Hematopoietic multipotent progenitor cell (in vitro differentiated cells): ENCODE measurements at places on chromosomes 11 and 22. TPM values are rescaled to one million over a fixed set of nuclear protein-coding genes. Genes with fewer than 3 reads are reported as not detected.

DNA sequence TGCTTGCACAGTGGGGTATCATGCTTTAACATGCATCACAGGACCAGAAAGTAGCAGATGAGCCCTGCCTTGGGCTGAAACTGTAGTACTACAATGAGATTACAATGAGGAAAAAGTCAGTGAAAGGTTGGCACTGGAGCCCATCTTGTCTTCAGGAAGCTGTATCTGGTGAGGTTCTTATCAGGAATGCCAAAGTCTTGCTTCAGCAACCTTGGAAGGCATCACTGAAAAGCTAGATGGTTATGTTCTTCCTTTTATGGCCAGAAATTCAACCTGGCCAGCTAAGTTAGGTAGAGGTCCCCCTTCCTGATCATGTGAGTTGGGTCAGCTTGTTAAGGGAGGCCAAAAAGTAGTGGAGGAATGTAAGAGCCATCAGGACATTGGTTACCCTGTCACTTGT, 254.0 kb upstream of the FAT3 start:
- no peak for DNase-seq

DNA sequence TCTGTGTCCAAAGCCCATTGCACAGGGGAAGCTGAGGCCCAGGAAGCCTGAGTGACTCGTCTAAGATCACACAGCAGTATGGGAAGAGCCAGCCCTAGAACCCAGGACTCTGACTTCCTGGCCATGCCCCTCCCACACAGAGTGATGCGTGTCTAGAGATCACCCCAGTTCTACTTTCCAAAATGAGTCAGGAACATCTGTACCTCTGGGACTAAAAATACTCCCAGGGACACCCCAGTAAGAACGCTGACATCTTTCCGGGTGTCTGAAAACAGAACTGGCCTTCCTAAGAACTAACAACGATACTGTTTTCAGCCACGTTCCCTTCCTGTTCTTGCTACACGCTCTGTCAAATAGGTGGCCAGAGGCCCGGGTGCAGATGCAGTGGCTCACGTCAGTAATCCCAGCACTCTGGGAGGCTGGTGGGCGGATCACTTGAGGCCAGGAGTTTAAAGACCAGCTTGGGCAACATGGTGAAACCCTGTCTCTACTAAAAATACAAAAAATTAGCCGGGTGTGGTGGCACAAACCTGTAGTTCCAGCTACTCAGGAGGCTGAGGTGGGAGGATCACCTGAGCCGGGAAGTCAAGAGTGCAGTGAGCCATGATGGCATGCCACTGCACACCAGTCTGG, 21.7 kb upstream of the PDGFB start:
- DNase-seq = no peak

DNA sequence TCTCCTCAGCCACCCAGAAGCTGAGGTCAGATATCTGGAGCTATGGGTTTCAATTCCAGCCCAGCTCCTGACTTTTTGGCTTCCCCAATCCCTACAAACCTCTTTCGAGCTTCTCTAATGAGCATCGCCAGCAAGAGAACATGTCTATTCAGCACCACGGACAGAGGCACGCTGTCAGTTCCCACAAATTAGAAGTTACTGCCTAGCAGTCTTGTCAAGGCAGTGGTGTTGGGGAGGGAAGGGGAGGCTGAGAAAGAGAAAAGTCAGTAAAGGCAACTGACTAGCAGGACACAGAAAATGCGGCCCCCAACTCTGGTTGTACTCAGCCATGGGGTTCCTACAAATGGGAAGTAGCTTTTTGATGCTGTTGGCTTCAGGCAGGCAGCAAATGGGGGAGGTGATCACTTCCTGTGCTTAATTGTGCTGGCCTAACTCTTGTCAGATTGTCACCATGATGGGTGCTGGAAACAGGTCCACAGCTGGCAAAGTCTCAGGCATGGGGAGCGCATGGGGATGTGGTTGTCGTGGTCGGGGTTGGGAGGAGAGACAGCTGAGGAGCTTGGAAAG, 205.9 kb downstream of the ST3GAL4 start:
- DNase-seq = peak; percentile 74

DNA sequence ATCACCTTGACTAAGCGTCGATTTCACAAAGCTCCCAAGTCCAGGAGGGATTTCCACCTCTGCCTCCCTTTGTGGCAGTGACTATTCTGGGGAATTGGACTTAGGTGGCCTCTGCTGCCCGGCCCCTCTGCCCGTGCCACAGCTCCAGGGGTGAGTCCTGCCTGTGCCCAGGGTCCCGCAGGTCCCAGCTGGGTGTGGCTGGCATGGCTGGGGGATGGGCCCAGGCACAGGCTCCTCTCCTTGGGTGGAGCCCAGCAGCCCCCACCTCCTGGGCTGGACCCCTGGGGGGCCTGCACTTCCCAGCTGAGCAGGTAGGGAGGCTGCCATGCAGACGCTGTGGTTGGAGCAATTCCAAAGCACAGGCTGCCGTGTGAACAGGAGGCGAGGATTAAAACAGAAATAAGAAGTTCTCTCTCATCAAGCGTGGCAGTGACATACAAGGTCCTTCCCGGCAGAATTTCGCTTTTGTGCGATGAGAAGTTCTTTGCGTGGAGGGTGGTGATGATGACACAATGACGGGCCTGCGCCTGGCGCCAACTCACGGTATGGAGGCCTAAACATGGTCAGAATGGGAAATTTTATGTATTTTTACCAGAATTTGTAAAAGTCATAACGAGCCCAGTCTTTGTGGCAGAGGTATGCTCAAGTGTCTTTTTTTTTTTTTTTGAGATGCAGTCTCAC, 107.3 kb downstream of the BRD1 start:
- no peak for DNase-seq

DNA sequence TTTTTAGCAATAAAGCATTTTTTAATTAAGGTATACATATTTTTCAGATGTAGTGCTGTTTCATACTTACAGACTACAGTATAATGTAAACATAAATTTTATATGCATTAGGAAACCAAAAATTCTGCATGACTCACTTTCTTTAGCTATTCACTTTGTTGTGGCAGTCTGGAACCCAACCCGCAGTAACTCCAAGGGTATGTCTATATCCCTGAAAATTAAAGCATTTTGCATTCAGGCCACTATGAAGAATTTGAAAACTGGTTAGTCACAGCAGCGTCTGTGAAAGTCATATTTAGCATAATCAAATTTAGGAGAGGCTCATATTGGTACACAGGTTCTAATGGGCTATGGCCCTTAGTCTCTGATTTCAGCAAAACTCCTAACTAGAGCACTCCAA, 46.8 kb downstream of the BBOX1 start:
- no peak for DNase-seq

DNA sequence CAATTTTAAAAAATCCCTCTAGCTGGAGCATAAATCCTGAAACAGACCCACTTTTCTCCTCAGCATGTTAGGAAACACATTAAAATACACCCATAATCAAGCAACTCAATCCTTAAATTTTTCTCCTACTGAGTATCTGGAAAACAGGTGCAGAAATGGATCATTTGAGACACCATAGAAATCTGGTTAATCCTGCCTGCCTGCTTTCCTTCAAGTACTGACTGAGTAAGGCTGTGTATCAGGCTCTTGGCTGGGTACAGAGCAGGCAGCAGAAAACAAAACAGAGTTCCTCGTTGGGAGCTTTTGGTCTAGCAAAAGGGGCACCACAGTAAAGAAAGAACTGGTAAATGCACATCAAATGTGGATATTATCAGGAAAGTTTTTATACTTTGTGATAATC, 1.9 kb downstream of the KCNQ1OT1 start:
- no peak for DNase-seq

- no peak for DNase-seq
Measured at GRCh38 chr11:60124802-60125432, 36.5 kb downstream of the MS4A2 start.

- no peak for DNase-seq
Measured at GRCh38 chr11:18692941-18693760, 5.4 kb upstream of the TMEM86A start.

DNA sequence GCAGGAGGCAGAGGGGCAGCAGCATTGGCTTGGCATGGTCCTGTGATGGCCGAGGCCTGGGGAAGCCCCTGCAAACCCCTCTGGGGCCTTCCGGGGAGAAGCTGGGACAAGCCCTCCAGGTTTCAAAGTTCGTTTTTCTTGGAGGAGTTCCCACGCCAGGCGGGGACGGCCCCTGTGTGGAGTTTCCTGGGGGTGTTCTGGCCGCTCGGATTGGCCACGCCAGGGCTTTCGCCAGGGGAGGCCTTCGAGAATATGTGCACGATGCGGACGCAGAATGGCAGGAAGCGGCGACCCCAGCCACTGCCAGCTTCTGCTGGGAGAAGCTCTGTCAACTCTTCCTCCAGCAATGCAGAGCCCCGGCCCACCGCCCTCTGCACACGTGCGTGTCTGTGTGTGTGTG, 102.3 kb upstream of the ASPHD2 start:
- no peak for DNase-seq

GRCh38 chr11:1478011-1478410, 8.6 kb downstream of the MOB2 start:
- DNase-seq = no peak

- no peak for DNase-seq
Measured at GRCh38 chr22:50717709-50718351, 20.2 kb upstream of the ACR start.

- no peak for DNase-seq
Measured at GRCh38 chr11:44319170-44319551, 9.2 kb upstream of the ALX4 start.

- DNase-seq = no peak
Measured at GRCh38 chr22:32119568-32120235, 39.4 kb downstream of the C22orf42 start.

DNA sequence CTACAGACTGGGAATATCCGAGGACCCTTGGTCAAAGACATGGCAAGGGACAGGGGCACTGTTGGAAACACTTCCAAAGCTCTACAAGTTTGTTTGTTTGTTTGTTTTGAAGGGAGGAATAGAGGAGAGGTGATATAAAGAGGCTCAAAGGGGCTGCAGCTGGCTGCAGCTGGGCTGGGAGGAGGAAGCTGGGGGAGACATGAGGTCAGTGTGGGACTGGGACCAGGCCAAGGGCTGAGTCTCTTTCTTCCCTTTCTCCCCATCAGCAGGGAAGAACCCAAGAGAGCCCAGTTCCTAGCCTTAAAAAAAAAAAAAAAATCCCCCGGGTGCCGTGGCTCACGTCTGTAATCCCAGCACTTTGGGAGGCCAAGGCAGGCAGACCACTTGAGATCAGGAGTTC, 5.0 kb downstream of the RHOG start:
- no peak for DNase-seq

DNA sequence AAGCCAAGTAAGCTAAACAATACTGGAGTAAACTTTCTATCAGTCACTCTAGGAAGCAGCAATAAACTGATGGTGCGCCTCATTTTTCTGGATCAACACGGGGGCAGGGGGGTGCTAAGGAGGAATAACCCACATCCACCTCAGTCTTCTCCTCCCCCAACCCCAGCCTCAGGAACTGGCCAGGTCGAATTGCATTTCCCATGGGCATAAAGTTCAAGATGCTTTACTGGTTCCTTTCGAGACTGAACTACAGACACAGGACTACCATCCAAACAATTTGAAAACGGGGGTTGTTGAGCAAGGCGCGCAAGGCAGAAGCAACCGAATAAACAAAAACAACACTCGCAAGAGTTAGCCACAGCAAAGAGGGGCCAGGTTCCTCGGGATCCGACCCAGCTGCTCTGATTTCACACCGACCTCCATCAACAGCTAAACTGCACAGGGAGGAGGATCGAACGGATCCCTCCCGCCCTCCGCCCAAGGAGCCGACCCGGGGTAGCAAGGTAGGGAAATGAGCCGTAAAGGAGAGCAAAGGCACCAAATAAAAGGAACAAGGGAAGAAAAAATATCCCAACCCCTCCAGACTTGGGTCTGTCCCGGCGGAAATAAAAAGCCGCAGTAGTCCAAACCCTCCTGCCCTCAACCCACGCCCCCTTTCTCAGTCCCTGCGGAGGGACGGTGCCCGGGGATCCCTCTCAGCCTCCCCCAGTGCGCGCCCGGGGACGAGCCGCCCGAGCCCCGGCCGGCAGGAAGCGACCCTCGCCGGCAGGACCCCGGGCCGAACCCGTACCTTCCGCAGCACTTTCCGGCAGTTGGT, 801 bp downstream of the SESN3 start:
- no peak for DNase-seq

- no peak for DNase-seq
Measured at GRCh38 chr11:77115181-77115611, 12.6 kb downstream of the OMP start.

GRCh38 chr11:46637546-46637945, 20.2 kb downstream of the ATG13 start:
- DNase-seq = no peak

DNA sequence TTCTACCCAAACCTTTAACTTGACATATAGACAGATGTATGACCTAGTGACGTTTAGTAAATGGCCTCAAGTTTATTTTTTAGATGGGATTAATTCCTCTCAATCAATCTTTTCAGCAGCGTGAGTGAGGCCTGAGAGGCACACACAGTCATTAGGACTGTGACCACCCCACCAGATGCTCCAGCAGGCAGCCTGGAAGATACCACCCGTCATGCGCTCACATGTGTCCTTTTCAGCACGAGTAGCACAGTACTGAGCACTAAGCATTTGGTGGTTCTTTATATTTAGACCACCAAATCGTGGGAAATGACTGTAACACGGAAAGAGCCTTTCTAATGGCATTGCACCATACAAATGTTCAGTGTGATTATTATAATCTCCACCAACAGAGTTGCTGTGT, 354.6 kb upstream of the DDI1 start:
- no peak for DNase-seq

DNA sequence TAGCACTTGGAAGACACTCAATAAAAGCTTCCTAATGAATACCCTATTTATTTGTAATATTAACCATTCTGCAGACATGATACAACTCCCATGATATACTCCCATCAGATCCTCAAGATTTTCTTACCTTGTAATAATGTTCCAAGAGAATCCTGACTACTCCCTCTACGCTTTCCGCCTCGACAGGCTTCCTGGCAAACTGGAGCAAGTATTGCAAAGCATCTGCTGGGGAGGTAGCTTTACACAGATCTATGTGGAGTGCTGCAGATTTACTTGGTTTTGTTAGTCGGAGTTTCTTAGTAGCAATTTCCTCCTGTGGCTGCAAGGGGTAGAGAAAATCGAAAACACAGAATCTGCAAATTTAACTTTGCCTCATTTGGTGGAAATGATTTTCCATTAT, 3.5 kb downstream of the INTS4 start:
- no peak for DNase-seq

GRCh38 chr11:17563961-17564686, 17.1 kb downstream of the OTOG start:
- no peak for DNase-seq

DNA sequence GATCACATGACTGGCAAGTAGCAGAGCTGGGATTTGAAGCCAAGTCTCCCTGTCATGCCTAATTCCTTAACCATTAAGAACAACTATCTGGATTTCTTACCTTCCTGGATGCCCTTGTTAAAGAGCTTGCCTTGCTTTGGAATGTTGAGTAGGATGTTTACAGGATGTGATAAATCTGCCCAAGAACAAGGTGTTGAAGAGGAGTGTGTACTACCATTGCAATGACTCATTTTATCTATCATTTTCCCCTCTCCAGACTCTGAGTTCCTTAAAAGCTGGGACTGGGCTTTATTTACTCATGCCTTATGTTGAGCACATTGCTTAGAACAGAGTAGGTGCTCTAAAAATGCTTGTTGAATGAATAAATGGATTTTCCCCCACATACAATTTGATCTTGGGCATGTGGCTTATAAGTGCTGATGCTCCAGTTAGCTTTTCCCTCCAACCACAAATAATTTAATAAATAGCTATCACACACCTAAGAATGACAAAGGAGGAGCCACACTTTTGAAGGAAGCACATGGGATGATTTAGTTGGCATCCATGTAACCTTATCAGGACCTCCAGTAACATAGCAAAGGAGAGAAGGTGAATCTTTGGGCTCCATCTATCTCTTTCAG, 268.6 kb upstream of the SESN3 start:
- DNase-seq = no peak

The MRGPRE gene
- total RNA-seq = not detected

The SLC15A3 gene
- 1.6 TPM for total RNA-seq

The LMNTD2 gene
- 1.6 TPM for total RNA-seq

The OR2AG1 gene
- total RNA-seq = under 0.01 TPM

The OSM gene
- total RNA-seq = 88.9 TPM
